ENCODE measurements at places on chromosomes 5 and 9. TPM values are rescaled to one million over a fixed set of nuclear protein-coding genes. Genes with fewer than 3 reads are reported as not detected.
A peak's percentile ranks its signal among the peaks of the same experiment; 100 is the strongest.

DNA sequence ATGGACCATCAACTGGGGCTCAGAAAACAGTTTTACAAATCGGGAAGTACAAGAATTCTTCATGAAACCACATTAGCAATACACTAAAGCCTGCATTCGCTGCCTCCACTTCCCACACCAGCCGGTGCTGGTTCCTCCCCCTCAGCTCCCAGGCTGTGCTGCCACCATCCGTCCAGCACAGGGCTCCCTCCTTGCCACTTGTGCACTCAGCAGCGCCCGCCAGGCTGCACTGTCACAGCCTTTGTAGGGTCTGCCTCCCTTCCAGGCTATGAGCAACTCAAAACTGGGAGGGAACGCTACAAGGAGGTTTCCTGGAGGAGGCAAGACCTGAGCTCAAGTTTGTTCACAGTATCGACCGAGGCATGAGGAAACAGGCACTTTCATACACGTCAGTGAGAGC is 7.7 kb downstream of the MAPK9 start:
- no peak for DNase-seq

DNA sequence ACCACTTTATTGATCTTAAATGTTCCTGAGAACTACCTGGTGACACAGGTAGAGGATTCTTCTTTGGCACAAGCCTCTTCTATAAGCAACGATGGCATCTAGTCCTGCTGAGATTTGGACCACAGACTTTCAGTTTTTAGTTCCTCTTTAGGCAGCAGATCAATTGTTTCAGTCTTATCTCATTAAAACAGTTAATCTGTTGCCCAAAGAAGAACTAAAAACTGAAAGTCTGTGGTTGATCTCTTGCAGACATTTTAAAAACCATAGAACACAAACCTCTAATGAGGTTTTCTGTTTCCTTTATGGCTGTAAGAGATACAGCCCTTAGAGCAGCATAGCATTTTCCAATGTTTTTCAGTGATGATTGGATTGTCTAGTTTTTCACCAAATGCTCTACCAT is 480.9 kb downstream of the MTRR start:
- DNase-seq: peak; percentile 17

- no peak for DNase-seq
Measured at GRCh38 chr9:135443797-135444425, 35.7 kb upstream of the PPP1R26 start.

DNA sequence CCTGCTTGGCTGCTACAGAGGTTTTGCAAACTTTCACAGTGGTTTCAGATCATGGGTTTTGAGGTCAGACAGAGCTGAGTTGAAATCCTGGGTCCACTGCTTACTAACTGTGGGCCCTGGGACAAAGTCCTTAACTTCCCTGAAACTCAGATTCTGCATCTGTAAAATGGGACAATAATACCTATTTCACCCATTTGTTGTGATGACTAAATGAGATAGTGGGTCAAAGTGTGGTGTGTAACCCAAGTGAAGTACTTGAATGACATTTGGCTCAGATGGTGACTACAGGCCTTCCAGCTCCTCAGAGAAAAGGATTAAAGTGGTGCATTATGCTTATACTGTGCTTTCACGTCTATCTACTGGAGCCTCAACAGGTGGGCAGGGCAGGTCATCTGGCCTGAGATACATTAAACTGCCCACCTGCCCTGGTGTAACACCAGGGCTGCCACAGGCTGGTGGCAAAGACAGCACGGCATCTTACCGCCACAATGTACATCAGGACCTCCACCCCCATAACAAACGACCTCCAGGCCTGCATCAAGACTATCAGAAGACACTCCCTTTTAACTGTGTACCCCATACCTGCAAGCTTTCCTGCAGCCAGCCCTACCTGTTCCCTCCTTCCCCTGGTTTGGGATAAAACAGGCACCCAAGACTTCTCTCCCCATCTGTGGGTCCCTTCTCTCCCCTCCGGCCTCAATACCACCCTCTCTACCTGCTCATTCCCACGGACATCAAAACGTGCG is 846 bp upstream of the TRAF1 start:
- no peak for DNase-seq

GRCh38 chr5:149760854-149761187 is 30.7 kb downstream of the PPARGC1B start:
- DNase-seq: no peak

GRCh38 chr5:33927685-33928084 is 8.5 kb upstream of the RXFP3 start:
- no peak for DNase-seq

DNA sequence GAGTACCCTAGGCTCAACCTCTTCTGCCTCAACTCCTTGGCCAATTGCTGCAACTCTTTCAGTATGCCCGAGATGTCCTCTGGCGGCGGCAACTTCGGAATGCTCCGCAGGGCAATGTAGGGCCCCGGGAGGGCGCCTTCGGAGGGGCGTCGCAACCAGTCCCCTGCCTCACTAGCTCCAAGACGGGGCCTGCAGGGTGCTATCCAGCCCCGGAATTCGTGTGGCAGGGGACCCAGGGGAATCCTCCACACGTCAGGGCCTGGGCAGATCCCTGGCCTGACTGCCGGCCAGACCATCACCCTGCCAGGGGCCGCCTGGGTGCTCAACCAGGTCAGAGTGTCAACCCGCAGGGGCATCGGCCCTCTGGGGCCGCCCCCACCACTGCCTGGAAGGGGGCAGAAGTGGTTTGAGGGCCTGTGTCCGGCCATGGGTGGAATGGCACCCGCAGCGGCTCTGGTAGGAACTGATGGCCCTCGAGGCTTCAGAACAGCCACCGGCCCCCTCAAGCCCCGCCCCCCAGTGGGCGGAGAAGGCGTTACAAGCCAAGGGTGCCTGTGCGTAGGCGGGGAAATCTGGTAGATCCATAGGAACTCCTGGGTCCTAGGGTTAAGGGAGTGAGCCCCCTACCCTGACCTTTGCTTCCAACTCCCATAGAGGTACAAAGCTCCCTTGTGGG is at the start of gene POU5F2:
Gene POU5F2 (minus strand): TSS at position 465 of the 676 bp plus-strand sequence. CDS start 37 bp downstream, at position 428.
- DNase-seq: no peak

DNA sequence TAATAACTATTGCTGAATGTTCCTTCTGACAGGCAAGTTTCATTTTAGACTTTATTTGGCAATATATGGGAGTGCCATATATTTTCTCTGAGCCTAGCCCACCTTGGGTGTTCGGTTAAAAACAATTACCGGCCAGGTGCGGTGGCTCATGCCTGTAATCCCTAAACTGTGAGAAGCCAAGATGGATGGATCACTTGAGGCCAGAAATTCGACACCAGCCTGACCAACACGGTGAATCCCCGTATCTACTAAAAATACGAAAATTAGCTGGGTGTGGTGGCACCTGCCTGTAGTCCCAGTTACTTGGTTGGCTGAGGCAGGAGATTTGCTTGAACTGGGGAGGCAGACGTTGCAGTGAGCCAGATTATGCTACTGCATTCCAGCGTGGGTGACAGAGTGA is 47.9 kb downstream of the TNFSF15 start:
- no peak for DNase-seq

DNA sequence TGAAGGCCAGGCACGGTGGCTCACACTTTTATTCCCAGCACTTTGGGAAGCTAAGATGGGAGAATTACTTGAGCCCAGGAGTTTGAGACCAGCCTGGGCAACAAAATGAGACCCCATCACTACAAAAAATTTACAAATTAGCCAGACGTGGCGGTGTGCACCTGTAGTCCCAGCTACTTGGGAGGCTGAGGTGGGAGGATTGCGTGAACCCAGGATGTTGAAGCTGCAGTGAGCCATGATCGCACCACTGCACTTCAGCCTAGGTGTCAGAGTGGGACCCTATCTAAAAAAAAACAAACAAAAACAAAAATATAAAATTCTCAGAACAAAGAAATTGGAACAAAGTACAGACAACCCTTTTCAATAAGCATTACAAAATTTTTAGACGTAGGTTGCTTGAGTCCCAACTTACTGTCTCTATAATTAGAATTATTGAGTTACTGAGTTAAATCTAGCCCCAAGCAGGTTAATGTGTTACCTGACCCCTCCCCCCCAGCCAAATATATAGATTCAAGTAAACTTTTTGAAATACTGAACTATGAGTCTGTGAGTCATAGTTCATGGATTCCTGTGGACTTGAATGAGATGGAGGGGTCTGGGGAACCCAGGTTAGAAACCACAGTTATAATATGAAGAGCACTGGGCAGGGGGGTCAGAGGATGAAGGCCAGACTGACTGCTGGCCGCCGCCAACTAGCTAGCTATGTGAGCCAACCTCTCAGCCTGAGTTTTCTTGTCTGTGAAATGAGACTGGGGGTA is 173.1 kb downstream of the AOPEP start:
- no peak for DNase-seq

DNA sequence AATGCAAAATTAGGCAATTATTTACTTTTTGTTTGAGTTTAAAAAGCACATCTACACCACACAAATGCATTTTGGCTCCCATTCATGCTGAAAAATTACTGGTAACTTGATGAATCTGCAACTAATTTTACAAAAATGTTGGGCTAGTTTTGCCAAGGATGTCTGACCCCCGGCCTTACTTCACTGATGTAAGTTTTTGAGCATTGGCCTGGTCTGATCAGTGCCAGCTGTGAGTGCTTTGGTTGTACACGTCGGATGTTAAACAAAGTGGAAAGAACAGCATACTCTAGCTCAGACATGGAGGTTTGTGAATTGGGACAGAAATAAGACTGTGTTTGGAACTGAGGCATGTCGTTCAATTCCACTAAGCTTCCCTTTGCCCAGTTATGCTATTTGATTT is 1044.2 kb downstream of the TLE4 start:
- DNase-seq: no peak

- no peak for DNase-seq
Measured at GRCh38 chr5:36528588-36528987, 77.8 kb upstream of the SLC1A3 start.

GRCh38 chr9:123957168-123957721 is 27.3 kb upstream of the DENND1A start:
- DNase-seq: no peak

- DNase-seq: no peak
Measured at GRCh38 chr5:16573401-16573800, 43.4 kb downstream of the RETREG1 start.

DNA sequence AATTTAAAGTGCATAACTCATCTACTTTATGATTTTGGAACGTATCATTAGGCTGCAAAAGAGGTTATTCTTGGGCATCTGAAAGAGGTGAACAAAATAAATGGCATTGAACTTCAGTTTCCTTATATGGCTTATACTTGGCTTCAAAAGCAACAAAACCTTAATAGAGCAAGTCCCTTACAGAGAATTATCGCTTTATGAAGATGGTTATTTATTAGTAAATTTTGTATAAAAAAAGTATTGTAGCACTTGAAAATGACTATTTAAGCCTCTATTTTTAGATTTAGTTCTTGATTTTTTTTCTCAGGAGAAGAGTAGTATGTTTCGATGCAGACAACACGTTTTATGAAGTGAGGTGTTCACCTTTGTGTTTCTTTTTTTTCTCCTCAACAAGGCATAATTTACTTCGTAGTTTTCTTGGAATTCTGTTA is 2.0 kb downstream of the ERBIN start:
- DNase-seq: no peak

DNA sequence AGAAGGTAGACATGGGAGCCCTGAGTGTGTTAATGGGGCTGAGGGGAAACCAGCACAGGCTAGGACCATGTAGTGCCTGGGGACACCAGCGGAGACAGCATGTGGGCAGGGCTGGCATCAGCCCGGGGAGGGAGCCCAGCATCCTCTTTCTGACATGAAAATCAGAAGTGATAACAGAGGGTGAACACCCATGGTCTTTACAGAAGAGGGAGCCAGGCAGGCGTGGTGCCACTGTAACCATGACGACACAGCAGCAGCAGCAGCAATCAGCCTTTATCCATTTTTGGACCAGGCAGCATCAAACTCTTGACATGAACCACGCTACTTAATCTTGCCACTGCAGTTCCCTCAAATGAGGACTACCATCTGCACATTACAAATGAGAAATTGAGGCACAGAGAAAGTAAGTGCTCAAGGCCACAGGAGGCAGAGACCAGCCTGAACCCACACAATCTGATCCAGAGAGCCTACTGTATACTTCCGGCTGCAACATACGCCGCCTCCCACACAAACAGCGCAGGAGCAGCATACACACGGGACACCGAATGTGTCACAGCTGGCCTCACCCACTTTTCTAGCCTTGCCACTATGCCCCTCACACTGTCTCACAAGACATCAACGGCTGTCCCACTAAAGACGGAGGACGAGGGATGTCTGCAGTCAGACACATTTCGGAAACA is 23.8 kb downstream of the CAMSAP1 start:
- no peak for DNase-seq

The ZNF169 gene
- total RNA-seq: 5.4 TPM

The COL27A1 gene
- total RNA-seq: 0.10 TPM

The CDK9 gene
- 86.3 TPM for total RNA-seq

The ENTREP1 gene
- not detected for total RNA-seq

The FRMPD1 gene
- total RNA-seq: not detected

All from GM12878 (cell line).